ENCODE measurements at places on chromosomes 7 and 10.

DNA sequence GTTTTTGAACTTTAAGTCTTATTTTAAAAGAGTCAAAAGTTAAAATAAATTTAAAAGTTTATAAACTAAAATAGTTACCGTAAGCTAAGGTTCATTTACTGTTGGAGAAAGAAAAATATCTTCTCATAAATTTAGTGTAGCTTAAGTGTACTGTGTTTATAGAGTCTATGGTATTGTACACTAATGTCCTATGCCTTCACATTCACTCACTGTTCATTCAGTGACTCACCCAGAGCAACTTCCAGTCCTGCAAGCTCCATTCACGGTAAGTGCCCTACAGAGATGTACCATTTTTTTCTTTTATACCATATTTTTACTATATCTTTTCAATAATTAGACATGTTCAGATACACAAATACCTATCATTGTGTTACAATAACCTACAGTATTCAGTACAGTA is 97.6 kb downstream of the PTN start:
- no peak for DNase-seq

DNA sequence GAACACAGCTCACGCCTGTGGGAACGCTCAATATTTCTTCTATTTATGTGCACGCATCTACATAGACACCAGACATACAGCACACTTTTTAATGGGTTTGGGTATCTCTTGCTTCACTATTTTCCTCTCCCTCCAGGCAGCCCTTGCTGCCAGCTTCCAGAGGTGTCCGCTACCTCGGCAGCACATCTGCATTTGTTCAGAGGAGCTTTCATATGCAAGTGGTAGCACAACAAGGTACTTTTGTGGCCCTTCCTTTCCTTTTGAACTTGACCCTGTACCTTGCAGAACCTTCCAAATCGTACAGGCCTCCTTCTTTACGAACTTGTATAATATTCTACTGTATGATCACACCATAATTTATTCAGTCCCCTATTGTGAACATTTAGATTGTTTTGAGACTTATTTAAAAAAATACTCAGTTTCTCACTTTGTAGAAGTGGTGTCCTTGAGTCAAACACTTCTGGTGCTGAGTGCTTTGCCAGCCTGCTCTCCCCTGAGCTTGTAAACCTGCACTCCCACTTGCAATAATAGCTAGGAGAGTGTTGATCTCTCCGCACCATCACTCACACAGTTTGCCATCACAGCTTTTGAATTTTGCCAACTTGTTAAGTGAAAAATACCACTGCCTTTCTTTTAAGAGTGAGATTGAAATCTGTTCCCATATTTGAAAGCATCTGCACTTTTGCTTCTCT is 106.0 kb upstream of the ZNF32 start:
- no peak for DNase-seq

DNA sequence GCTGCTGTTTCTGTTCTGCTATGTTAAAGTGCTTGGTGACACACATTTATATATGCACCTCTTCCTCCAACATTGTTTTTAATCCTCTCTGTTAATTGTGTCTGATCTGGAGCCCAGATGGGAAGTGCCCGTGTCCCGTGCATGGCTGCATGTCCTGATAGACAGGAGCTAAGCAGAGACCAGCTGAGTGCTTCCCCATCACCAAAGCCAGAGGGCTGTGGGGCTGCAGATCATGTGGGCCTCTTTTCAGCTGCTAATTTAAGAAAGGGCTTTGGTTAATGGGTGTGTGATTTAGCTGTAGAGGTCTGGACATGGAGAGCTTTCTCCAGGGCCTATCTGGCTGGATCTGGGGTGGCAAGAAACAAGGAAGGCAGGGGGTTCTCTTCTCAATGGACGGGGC is 96.5 kb upstream of the NPS start:
- no peak for DNase-seq

DNA sequence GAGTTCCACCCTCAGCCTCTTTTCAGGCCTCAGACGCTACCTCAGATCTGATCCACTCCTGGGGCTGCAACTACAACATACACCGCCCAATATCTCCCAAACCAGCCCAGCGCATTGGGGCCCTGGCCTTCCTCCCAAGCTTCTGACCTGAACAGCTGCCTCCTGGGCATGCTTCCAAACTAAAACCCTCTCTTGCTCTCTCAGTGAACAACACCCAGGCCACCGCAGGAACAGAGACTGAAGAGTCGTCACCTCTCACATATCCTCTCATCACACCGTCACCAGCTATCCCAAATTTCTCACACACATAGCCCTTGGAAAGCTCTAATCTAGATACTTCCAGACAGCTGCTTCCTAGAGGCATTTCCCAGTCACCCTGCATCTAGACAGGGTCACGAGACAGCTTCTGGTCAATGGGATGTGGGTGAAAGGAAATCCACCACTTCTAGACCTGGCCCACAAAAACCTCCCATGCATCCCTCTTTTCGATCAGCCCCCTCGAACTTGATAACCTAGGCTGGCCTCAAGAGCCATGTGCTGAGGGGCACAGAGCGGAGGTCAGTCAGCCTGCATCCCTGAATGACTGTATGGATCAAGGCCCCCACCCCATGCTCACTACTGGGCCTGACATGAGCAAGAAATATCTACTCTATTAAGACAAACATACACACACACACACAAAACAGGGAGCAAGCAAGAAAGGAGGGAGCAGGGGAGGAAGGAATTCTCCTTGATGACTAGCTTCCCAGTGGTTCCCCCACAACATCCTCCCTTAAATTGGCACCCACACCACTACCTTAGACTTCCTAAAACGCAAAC is 1.8 kb downstream of the PARP12 start:
- DNase-seq = no peak

DNA sequence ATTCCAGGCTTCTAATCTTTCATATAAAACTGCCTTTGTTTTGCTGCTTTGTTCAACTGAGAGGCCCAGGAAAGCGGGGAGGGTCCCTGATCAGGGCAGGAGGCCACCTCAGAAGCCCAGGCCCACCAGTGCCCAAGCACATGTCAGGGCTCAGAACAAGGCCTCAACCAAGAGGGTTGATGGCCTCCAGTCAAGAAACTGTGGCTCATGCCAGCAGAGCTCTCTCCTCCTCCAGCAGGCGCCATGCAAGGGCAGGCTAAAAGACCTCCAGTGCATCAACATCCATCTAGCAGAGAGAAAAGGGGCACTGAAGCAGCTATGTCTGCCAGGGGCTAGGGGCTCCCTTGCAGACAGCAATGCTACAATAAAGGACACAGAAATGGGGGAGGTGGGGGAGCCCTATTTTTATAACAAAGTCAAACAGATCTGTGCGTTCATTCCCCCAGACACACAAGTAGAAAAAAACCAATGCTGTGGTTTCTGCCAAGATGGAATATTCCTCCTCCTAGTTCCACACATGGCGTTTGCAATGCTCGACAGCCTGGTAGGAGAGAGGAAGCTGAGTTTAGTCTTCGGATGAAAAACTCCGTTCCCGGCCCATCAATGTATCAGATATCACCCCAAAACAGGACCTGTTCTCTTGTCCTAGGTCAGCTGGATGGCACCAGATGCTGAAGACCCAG is 34.0 kb downstream of the PSAP start:
- DNase-seq = no peak

DNA sequence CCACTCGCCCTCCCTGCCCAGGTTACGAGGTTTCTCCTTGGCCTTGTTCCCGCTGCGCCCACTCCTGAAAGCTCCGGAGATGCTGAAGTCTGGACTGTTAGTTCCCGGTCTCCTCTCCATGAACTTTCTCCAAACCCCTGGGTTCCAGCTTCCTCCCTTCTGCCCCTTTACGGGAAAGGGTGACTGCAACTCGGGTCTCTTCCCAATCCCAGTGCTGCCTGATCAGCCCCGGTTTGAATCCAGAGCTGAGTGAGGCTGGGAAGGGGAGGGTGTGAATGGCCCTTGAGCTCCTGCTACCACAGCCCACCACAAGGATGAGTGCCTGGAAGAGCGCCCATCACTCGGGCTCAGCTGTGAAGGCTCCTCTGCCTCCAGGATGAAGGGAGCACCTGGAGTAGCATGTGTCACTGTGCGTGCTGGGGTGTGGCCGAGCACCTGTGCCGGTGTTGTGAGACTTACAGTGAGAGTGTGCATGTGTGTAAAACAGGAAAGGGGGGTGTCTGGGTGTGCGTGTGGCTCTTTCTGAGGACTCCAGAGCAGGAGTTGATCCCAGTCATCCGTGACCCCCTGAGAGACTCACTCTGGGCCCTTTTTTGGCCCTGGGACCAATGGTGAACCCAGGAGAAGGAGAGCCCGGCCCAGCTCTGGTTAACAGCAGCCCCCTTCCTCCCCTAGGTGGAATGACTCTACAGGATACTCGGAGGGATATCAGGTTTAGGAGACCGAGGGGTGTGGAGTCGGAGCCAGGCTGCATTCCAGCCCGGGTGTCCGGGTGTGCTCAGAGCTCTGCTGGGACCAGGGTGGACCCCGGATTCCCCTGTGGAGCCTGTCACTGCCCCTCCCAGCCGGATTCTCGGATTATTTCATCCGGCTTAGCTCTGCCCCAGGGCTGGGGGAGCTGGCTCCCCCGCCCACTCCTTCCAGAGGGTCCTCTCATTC is 1.1 kb upstream of the ZNF467 start:
- no peak for DNase-seq

DNA sequence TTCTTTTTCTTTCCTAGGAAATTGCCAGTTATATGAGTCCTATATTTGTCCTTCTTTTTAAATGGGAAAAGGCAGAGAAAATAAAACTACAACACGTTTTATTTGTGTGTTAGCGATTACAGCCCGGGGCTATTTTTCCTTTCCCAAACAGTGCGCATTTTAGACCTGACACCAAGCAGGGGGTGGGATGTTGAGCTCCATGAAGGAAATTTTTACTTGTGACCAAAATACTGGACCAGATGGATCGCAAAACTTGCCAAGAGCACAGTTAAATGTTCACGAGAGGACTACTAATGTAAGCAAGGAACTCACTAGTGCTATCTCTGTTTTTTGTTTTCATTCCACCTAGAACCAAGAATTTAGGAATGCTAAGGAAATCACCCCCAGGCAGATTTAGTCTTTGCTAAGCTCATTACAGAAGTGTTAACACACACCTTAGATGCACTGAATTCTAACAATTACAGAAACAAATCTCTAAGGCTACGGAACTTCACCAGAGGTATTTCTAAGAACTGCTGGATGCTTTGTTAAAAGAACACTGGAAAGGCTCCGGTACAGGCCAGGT is 114.8 kb downstream of the JAZF1 start:
- DNase-seq = no peak

DNA sequence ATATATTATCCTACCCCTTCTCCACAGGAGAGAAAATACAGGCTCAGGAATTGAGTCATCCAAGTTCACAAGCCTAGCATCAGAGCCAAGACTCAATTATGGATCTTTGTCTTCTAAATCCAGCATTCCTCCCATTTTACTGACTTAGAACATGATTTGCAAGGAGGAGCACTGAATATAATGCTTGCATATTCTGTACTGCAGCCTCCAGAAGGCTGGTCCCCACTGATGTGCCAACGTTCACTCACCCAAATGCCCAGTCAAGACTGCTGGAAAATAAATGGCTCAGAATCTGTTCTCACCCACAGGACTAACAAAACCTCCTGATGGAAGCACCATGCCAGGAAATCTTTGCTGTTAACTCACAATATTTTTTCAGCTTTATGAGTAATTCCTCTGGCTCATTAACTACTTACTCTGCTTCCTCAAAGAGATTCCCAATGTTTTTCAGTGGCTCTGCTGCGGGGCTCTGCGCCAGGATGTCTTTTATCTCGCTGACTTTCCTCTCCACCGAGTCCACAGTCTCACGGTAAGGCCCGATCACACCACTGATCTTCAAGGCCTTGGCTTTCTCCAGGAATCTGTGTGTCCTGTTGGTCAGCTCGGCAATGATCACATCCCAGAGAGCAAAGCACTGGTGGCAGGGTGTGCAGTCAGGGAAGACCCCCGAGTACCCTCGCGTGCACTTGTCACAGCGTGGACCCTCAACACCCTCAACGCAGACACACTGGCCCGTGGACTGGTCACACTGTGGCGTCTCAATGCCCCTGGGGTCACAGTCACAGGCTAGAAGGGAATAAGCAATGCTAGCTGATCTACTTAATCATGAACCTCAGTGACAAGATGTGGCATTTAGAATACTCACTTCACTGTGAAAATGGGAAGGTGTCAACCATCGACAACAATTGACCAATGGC is 48.8 kb downstream of the DLD start:
- DNase-seq = no peak

DNA sequence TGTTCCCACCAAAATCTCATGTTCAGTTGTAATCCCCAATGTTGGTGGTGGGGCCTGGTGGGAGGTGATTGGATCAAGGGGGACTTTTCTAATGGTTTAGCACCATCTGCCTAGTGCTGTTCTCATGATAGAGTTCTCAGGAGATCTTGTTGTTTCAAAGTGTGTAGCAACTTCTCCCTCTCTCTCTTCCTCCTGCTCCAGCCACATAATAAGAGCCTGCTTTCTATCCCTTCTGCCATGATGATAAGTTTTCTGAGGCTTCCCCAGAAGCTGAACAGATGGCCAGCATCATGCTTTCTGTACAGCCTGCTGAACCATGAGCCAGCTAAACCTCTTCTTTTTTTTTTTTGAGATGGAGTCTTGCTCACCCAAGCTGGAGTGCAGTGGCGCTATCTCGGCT is 910.6 kb downstream of the KCNMA1 start:
- DNase-seq = no peak

- DNase-seq = peak; percentile 20
Observed at GRCh38 chr7:66099551-66100407, 14.9 kb upstream of the CRCP start.

DNA sequence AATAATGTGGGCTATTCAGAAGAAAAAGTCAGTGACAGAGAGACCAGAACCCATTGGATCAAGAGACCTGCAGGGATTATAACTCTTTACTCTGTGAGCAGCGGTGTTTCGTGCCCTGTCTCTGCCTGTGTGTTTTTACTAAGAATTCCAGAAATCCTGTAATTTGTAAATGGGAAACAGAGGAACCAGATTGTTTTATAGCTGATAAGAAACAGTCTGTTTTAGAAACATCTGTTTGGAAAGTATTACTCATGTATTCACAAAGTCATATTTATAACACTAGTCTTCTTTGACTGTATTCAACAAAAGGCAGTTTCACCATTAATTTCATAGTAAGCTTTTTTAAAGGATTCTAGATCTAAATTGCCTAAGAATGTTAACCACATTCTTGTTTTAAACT is 30.0 kb upstream of the VDAC2 start:
- no peak for DNase-seq

DNA sequence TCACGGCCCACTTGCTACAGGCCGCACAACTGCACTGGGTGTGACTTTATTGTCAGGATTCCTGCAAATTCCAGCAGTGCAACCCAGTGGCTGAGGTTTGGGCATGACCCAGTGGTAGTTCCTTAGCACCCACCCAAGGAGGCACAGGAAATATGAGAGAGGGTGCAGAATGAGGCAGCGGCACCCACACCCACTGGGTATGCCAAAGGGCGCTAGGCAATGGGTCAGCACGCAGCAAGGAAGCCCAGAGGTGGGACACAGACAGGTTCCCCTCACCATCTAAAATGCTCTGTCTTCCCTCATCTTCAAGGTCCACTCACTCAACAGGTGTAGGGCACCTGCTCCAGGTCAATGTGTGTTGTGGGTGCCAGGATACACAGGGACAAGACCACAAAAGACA is 357.8 kb upstream of the MKI67 start:
- no peak for DNase-seq

- DNase-seq = no peak
Observed at GRCh38 chr10:86705905-86706304, 37.6 kb downstream of the LDB3 start.
